CD4-positive, alpha-beta T cell treated with Interleukin-4 for 1 hour (primary cell): ENCODE measurements at places on chromosomes 12 and 14.

- DNase-seq, result no peak
Measured at GRCh38 chr12:112645586-112645985, 146.0 kb upstream of the RPH3A start.

- DNase-seq, result no peak
Measured at GRCh38 chr14:79544698-79545070, 666.6 kb downstream of the DIO2 start.

GRCh38 chr12:9961106-9961505 is 10.1 kb upstream of the CLEC12A start:
- DNase-seq, result no peak

GRCh38 chr12:1117970-1118563 is 127.0 kb downstream of the ERC1 start:
- peak; percentile 76 for DNase-seq

DNA sequence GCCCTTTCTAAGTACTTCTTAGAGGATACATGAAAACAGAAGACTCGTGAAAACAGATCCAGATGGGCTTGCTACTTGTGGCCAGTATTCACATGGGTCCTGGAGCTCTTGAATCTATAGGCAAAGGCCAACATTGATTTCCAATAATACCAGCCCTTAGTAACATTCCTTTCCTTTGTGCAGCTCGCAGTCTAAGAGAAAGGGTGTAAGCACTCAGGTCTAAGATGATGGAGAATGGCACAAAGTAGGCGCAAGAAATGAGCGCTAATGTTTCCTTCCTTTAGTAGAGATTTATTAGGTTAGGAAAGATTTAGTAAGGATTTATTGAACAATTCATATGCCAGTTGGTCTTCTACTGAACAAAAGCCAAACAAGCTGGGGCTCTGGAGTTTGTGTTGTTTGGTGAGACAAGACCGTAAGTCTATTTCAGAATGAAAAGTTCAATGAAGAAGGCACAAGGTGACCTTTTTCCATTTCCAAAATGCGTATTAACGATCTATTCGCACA is 525 bp downstream of the RNU6-8 start:
- no peak for DNase-seq

DNA sequence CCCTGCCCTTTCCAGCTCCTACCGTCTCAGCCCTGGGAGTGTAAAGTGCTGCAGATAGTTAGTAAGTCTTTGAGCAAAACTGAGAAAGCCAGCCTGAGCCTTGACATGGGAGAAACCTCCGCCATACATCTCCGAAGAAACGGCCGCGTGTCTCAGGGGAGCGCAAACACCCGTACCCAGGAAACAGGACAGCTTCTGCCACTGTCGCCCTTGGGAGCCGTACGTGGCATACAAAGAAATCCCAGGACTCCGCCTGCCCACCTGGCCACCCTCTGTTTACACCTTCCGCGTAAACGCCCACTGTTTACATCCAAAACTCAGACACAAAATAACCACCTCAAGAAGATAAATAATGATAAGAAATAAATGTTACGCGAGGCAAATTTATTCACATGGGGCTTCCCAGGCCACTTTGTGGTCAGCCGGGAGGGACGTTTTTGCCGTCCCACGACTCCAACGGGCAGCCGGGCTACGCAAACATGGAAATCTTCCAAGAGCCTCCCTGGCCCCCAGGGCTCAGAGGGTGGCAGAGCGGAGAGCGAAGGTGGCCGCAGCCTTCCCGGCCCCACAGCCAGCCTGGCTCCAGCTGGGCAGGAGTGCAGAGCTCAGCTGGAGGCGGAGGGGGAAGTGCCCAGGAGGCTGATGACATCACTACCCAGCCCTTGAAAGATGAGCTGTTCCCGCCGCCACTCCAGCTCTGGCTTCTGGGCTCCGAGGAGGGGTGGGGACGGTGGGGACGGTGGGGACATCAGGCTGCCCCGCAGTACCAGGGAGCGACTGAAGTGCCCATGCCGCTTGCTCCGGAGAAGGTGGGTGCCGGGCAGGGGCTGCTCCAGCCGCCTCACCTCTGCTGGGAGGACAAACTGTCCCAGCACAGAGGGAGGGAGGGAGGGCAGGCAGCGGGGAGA is at the start of gene BDKRB2:
TSS of gene BDKRB2 (plus strand) at position 689 of the 908 bp plus-strand sequence. CDS start 32,269 bp downstream, outside the sequence.
- DNase-seq, result no peak

DNA sequence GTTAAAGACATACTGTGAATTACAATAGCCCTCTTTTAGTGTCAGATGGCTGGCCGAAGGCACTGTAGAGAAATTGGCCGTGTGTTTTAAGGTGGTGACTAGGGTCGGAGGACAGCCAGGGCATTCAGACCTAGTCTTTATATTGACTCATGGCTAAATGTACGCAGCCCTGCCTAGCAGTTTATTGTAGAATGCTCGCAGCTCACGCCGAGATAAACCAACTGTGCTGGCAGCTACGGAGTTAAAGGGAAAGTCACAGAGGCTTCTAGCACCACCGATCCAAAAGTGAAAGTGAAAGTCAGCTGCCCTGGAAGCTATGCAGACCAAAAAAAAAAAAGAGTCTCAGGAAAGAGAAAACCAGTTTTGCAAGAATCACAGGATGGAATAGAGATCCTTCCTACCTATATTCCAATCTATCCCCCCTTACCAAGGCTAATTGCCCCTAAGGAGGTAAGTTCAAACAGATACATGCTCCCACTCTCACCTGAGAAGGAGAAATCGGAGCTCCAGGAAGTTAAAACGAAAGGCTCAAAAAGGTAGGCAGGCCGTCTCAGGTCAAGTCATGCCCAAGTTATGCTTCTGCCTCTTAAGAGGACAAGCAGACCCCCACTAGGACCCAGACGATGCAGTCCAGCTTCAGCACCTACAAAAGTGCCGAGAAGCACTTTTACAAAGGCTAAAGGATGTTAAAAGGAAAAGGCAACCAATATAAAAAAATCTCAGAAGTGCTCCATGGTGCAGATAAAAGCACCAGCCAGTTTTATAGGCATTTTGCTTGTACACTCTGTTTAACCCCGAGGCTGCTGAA is 24.8 kb downstream of the KLRK1 start:
- peak; percentile 80 for DNase-seq

DNA sequence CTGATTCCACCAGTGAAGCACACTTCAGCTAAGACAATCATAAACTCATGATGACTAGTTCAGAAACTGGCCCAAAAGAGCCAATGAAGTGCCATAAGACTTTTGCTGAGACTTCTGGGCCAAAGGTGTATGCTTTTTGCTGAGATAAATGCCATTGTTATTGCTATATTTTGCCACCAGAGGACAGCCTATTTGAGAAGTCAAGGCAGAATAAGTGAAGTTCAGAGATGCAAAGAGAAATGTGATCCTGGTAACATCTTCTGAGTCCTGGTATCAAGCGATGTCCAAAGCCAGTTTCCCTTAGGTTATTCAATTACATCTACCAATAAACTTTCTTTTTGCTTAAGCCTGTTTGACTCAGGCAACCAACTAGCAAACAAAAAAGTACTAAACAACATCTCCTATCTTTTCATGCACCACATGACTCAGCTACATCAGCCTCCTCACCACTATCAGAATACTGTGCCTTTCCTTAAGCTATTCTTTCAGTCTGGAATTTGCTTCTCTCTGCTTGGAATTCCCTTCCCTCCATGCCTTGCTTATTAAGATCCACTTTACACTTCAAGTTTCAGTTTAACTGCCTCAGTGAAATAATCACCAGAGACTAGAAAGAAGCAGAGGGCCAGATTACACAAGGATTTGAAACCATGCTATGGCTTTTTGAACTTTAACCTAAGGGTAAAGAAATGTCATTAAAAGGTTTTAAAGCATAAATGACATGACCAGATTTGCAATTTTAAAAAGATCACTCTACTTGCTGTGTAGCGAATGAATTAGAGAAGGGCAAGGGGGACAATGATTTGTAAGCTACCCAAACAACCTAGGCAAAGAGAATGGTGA is 14.0 kb downstream of the CRY1 start:
- peak; percentile 50 for DNase-seq

DNA sequence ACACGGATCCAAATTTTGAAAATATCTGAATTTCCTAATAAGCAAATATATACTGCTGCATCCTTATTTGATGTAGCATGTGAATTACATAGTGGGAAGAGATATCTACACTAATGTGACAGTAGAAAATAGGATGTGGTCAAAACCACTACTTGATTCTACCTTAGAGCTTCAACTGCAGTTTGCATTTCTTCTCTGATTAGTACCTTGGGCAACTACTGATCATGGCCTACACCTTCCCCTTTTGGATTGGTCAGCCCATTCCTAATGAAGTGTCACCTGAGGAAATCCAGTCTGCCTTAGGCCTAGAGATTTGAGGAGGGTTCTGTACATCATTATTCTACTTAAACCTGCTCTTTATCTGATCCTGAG is 10.7 kb downstream of the LLPH start:
- no peak for DNase-seq

DNA sequence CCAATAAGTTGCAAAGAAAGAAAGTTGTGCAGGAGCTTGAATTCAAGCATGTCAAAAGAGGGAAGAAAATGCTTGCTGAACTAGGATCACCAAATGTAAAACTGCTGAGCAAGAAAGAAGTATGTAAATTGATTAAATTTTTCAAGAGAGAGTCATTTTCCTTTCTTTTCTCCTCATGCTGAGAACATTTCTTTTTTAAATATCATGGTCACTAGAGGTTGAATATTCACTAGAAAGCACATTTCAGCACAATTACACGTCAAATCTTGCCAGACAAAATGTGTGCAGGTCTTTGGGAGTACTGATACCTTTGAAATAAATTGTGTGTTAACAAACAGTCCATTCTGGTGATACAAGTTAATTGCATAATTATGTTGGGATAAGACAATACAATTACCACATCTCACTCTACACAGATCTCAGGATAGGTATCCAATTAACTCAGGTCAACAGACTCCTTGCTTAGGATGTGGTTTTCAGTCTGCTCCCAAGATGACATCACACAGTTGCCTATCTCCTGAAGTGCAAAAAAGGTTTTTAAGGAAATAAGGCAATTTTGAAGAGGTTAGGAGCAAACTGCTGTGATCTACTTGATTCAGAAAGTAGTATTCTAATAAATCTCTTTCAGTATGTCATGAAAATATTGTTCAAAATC is 862.2 kb downstream of the RPS29 start:
- no peak for DNase-seq

DNA sequence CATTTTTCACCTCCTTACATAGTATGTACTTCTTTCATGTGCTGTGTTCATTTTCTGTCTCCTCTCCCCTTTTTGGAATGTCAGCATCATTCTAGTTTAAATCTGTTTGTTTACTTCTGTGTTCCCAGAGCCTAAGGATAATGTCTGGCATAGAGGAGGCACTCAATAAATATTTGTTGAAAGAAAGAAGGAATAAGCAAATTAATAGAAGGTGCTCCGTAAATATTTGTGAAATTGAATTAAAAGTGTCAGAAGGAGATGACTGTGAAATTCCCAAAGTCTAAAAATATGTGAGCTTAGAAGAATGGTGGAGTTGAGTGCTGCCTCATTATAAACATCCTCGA is 3.3 kb upstream of the CDKN1B start:
- DNase-seq, result no peak

- no peak for DNase-seq
Measured at GRCh38 chr12:82040987-82041743, 282.0 kb upstream of the PPFIA2 start.

DNA sequence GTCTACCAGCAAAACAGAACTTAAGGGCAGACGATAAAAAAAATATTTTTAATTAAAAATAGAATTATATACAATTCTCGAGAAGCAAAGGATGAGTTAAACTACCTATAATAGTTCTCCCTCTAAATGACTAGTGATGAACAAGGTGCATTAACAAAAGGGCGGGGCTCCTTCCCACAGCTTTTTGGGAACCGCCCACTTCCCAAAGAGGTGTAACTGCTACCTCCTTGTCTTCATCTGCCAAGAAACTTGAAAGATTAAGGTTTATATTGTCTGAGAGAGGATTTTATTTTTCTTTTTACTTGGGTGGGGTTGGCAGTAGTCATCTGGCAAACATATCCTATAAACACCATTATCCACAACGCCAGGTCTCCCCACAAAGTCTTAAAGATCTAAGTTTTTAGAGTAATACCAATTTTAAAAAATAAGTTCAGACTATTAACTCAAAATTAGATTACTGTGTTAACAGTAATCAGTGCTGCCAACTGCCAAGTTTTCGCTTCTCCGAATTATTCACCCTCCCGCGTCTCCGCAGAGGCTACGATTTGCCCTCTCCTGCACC is 938 bp downstream of the RALGAPA1 start:
- peak; percentile 45 for DNase-seq

GRCh38 chr12:128323145-128323920 is 56.4 kb downstream of the TMEM132C start:
- DNase-seq, result no peak

- no peak for DNase-seq
Measured at GRCh38 chr12:24709216-24709615, 239.7 kb downstream of the BCAT1 start.

DNA sequence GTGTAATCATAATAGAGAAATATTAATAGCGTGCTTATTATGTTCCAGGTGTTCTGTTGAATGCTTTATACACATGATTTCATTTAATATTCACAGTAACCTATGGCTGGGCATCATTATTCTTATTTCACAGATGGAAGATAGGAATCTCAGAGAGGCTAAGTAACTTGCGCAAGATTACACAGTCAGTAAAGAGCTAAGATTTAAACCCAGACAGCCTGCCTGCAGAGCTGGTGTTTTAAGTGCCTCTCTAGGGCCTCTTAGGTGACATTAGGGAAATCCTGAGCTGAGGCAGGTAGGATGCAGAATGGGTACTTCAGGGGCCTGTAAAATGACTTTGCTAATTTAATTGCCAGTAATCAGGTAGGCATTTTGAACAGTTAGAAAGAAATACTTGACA is 18.5 kb upstream of the BHLHE41 start:
- no peak for DNase-seq

GRCh38 chr14:64364907-64365306 is 23.2 kb upstream of the MTHFD1 start:
- no peak for DNase-seq

DNA sequence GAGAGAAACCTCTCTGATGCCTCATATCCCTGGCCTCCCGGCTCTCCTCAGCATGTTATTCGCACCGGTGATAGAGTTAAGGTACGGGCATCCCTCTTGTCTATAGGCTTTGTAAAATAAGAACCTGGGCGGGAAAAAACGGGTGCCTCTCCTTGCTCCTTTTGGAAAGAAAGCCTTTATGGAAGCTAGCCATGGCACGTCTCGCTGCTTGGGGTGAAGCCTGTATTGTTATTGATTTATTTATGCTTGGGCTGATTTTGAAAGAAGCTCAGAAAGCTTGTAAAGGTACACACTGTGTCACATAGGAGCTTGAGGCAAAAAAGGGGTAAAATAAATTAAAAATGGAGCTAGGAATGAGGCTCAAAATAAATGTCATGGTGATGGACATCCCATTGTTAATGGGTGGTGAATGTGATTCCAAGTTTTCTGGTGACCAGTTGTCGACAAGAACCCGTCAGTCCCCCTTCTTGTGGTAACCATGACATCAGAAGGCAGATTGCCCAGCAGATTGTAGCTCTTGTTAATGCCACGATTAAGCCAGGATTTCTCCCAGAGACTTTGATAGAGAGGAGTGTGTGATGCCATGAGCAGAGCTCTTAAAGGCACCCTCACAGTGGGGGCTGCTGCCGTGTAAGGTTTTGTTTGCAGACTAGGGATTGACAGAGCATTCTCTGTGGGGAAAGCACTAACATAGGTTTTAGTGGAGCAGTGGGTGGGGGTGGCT is 50.4 kb upstream of the ASPG start:
- DNase-seq, result no peak

GRCh38 chr12:53977596-53978445 is 3.1 kb upstream of the HOTAIR start:
- no peak for DNase-seq
